ENCODE measurements at places on chromosomes 11 and 22. TPM values are rescaled to one million over a fixed set of nuclear protein-coding genes. Genes with fewer than 3 reads are reported as not detected.

PAX6 gene
- total RNA-seq: 0.87 TPM

DNA sequence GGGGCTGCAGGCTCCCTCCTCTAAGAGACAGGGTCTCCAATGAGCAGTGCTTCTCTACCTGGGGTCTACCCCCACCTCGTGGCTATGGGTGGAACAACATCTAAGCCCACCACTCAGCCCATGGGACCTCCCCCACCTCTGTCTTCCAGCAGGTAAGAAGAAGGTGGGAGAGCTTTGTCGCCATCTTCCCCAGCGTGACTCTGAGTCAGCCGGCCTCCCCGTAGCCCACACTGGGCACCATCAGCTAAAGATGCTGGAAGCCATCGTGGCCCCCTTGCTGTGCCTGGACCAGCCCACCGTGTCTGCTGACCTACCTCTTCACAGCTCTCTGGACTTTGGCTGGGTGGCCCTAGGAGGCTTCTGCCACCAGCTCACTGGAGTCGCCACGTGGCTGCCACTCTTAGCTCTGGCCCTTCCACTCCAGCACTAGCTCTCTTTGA lies 944 bp downstream of the C11orf86 start:
- peaks cover 31% of the 10 kb centered on the region for H3K4me1 ChIP-seq
- no peaks in the 10 kb centered on the region for H3K36me3 ChIP-seq
- no peaks in the 10 kb centered on the region for H3K27me3 ChIP-seq
- H3K27ac ChIP-seq: no peak overlapping the region

DNA sequence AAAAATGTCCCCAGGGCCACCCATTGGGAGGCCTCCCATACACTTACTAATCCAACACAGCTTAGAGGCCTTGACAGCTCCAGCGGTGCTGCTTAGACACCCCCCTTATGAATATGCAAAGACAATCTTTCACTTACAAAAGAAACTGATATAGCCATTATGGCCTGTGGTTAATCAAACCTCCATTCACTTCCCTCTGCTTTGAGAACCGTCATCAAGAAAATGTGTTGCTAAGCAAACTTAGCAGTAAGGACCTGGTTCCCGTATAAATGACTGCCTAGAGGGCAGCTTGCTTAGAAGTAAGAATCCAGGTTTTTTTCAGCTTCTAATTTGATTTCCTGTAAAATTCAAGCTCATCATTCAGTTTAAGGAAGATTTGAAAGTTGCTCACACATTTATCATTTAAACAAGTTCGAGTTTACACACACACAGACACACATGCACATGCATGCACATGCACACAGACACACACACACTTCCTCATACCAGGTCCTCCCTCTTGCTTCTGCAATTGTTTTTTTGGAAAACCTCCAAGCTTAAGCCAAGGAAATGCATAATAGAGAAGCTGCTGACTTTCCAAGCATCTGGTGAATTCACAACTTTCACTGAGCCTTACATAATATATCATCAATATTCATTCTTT lies 137.7 kb upstream of the BLID start:
- DNase-seq: no peak
- H3K4me3 ChIP-seq: no peak overlapping the region
- H3K36me3 ChIP-seq: no peaks in the 10 kb centered on the region
- peaks cover 34% of the 10 kb centered on the region for H3K27me3 ChIP-seq

DNA sequence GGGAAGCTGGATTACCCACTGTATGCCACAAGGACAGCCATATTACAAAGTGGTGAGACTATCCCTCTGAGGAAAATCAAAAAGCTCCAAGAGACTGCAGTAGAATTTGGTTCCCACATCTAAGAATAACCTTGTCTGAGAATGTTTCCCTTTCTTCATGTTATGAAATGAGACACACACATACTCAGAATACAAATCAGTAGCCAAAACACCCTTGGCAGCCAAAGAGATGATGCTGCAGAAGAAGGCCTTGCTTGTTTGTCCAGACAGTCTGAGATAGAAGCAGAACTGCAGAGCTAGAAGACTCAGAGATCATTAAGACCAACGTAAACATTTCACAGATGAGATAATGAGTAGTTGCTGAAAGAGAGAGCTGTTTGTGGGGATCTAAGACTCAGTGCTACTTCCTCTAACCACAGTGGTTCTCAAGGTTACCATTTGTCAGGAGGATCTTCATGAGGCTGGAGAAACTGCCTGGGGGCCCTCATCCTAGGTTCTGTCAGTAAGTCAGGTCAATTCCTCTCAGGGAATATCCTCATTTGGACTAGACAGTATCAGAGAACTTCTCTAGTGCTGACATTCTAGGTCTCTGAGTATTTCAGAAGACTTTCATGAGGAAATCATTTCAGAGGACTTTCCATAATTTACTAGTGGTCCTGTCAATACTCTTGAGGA lies 38.9 kb downstream of the RELT start:
- H3K36me3 ChIP-seq: no peaks in the 10 kb centered on the region
- no peaks in the 10 kb centered on the region for H3K27me3 ChIP-seq

GRCh38 chr22:39679652-39680051 lies 109.1 kb downstream of the CACNA1I start:
- no peak for DNase-seq
- H3K27ac ChIP-seq: no peak overlapping the region
- H3K36me3 ChIP-seq: no peaks in the 10 kb centered on the region
- H3K4me3 ChIP-seq: no peak overlapping the region
- peaks cover 9% of the 10 kb centered on the region for H3K4me1 ChIP-seq

Data from Calu3 (cell line).